Kidney (tissue), 22 donors: ENCODE measurements at places on chromosomes 1 and 21. TPM values are rescaled to one million over a fixed set of nuclear protein-coding genes. Genes with fewer than 3 reads are reported as not detected.

DNA sequence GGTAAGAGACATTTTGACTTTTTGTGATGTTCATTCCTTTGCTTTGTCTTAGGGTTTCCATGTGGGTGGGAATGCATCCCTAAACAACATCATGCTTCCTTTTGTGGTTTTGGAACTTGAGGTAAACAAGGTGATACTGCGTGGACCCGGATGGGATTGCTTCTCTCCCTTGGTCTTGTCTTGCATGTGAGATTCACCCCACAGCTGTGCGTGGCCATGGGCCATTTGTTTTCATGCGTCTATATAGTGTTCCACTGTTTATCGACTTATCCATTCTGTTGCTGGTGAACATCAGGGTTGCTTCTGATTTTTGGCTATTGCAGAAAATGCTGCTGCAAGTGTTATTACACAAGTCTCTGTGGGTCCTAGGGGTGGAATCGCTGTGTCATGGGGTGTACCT is 21.1 kb downstream of the CRYAA start:
- no peak for DNase-seq

Gene AUNIP
- 0.38 TPM for total RNA-seq

GRCh38 chr21:44074315-44074958 is 32.8 kb upstream of the PWP2 start:
- no peak for DNase-seq

GRCh38 chr1:207863893-207864535 is 46.9 kb downstream of the CD34 start:
- DNase-seq = no peak
